Aortic smooth muscle cell (primary cell): ENCODE measurements at places on chromosomes 4 and X. TPM values are rescaled to one million over a fixed set of nuclear protein-coding genes. Genes with fewer than 3 reads are reported as not detected.

Gene MAD2L1
- total RNA-seq = 11.8 and 20.3 TPM in 2 replicates

Gene GUCY1A1
- 12.4 and 13.5 TPM in 2 replicates for total RNA-seq

Gene PRDX4
- total RNA-seq = 237 and 304 TPM in 2 replicates

Gene ABLIM2
- total RNA-seq = 3.0 and 4.2 TPM in 2 replicates

Gene PDGFRA
- total RNA-seq = 636 and 742 TPM in 2 replicates

Gene LPAR4
- total RNA-seq = 0.53 and 0.75 TPM in 2 replicates

Gene OTUD6A
- total RNA-seq = not detected in 2 replicates

Gene AWAT2
- total RNA-seq = 0.06 and 0.13 TPM in 2 replicates

Gene MTMR8
- 0.87 and 1.1 TPM in 2 replicates for total RNA-seq

Gene ATOH1
- not detected in 2 replicates for total RNA-seq
